Stimulated activated naive CD4-positive, alpha-beta T cell (primary cell): ENCODE measurements at places on chromosomes 7 and 10.

GRCh38 chr7:106216517-106216922 is 68.3 kb downstream of the NAMPT start:
- no peak for DNase-seq

- no peak for DNase-seq
These were observed 12.9 kb downstream of the C10orf67 start for GRCh38 chr10:23331567-23332301.

- no peak for DNase-seq
These were observed 2.2 kb upstream of the CUEDC2 start for GRCh38 chr10:102434394-102435132.

DNA sequence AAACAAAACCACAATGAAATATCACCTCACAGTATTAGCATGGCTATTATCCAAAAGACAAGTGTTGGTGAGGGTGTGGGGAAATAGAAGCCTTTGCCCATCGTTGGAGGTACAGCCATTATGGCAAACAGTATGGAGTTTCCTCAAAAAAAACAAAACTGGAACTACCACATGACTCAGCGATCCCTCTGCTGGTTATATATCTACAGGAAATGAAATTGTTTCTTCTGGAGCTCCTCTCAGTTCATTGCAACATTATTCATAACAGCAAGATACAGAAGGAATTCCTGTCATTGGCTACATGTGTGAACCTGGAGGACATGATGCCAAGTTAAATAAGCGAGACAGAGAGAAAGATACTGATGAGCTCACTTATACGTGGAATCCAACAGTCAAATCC is 2.4 kb upstream of the UBE3C start:
- no peak for DNase-seq

DNA sequence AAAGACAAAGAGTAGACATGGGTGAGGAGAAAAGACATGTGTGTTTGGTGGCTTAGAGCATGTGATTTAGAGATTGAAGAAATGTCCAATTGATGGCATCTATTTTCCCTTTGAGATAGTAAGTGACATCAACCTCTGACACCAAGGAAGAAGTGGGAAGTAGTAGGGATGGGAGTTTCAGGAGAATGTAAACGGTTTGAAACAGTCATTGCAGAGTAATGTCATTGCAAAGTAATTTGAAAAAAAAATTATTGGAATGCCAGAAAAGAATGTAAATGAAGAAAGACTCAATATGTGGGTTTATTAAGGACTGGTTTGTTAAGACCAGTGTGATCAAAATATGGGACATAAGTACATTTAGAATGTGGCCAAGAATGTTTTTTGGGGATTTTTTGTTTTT is 26.6 kb downstream of the GNG11 start:
- DNase-seq: no peak

DNA sequence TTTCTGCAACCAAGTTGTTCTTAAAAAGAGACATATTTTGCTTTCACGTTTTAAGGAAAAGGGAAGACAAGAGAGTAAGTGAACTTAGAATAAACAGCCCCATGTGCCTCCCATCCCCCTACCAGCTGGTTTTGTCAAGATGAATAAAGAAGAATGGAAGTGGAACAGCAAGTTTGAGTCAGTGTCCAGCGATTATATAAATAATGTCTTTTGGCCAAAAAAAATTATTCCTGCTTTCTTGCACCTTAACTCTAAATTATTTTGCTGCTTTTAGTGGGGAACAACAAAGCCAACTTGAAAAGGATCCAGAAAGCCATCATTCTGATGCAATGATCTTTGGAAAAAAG is 82.4 kb upstream of the TRIL start:
- DNase-seq: no peak
